ENCODE measurements at places on chromosomes 2 and 18.

GRCh38 chr18:57029761-57030160 is 117.1 kb upstream of the BOD1L2 start:
- no peak for DNase-seq

DNA sequence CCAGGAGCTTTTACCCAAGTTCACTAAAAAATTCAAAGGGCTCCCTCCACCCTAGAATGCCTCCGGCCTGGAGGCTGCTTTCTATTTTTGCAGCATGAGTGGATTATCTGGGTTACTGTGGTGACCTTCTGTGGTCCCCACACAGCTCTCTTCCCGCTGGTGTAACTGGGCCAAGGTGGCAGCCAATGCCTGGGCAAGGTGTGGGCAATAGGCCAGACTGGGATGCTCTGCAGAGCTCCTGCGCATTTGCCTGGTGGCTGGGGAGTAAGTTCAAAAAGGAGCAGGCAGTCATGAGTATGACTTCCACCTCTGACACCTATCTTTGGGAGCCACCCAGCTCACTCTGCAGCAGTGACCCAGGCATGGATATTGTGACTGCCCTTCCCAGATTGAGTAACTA is 130.5 kb upstream of the SPRED2 start:
- no peak for DNase-seq

GRCh38 chr2:20797096-20797495 is 25.8 kb downstream of the LDAH start:
- no peak for DNase-seq

DNA sequence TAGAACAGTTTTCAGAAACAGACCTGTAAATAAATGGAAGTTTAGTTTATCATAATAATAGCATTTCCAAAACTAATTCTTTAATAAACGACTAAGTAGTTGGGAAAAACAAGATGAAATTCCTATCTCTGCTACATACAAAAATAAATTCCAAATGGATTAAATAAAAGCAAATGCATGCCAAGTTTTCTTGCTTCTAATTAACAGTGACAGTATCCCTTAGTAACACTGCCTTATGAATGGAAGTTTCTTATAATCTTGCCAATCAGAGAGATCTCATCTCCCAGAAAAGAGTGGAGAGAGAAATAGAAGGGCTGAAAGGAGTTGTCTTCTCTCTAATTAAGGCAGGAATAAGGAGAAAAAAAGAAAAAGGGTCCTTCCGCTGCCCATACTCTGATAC is 133.9 kb downstream of the GFPT1 start:
- DNase-seq, result no peak

DNA sequence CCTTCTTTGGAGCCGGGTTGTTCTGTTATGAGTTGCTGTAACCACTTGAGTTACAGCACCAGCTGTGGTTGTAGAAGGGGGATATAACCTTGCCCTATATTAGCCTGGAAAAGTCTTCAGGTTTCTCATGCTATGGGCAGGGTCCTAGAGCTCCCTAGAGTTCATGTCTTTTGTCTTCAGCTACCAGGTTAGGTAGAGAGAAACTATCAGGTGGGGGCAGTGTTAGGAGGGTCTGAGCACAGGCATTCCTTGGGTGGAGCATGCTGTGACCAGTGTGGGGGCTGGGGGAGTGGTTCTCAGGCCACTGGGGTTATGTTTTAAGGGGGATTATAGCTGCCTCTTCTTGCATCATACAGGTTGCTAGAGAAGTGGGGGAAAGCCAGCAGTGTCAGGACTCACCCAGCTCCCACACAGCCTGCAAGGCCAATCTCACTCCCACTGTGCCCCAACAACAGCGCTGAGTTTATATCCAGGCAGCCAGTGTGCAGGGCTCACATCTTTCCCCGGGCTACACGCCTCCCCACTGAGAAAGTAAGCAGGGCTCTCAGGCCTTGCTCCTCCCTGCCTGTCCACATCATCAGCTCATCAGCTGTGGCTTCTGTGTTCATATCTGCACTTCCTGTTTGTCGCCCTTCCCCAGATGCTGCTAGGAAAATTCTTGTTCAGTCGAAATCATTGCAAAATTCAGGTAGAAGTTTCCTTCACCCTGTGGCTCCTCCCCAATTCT is 133.8 kb upstream of the NRXN1 start:
- no peak for DNase-seq

DNA sequence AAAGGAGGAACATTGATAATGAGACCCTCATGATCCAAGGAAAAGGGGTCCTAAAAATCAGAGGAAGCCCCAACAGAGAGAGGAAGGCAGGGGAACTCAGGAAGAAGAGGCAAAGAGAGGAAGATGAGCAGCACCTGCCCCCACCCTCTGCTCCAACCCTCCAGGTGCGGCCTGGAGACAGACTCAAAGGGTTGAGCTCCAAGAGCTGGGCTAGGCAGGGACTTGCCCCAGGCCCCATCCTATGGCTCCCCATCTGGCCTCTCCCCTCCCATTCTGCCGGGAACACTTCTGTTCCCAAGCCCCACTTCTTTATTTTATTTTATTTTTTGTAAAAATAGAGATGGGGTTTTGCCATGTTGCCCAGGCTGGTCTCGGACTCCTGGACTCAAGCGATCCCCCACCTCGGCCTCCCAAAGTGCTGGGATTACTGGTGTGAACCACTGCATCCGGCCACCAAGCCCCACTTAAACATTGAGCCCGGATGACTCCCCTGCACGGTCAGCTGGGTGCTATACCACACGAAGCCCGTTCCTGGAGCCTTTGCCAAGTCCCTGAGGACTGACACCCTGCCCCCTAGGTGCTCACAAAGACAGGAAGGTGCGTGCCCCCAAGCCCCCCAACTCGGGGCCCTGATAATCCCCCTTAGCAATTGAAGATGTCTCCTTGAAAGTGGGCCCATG is 3.8 kb upstream of the GPR55 start:
- no peak for DNase-seq

Measured in stimulated activated CD4-positive, alpha-beta T cell treated with anti-CD3 and anti-CD28 coated beads, TNF-alpha, amount 100 ng/mL, for 1 hour (primary cell).